ENCODE measurements at places on chromosomes 1 and 21. TPM values are rescaled to one million over a fixed set of nuclear protein-coding genes. Genes with fewer than 3 reads are reported as not detected.

DNA sequence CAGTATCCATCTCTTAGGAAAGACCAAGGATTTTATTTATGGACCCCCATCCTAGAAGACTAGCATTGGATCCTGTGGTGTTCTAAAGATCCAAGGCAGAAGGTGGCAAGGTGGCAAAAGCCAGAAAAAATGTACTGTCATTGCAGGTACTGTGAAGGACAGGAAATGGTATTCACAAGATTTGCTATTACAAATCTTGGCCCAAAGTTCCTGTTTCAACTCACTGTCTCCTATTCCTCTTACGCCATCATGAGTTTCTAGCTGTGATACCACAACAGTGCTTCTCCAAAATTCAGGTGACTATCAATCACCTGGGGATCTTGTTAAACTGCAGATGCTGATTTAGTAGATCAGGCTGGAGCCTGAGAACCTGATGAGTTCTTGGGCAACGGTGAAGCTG, 21.4 kb downstream of the ACP6 start:
- H3K4me3 ChIP-seq: no peak overlapping the region
- H3K36me3 ChIP-seq: peaks cover 6% of the 10 kb centered on the region
- H3K27ac ChIP-seq: no peak overlapping the region
- H3K27me3 ChIP-seq: no peaks in the 10 kb centered on the region

DNA sequence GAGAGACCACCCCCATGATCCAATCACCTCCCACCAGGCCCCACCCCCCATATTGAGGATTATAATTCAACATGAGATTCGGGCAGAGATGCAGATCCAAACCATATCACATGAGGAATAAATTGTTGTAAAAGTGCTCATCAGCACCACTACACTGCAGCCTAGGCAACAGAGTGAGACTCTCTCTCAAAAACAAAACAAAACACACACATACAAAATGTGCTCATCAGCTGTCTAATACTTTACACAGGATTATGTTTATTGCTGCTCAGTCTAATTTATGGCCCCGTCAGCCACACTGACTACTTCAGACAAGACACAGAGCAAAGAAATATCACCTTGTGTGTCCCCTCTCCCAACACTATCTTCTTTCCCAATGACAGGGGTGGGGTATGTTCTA, 72.9 kb upstream of the PPM1J start:
- no peak overlapping the region for H3K27ac ChIP-seq
- DNase-seq: no peak
- no peak overlapping the region for H3K4me3 ChIP-seq
- H3K36me3 ChIP-seq: no peaks in the 10 kb centered on the region

- DNase-seq: peak; percentile 17
- peaks cover 21% of the 10 kb centered on the region for H3K4me1 ChIP-seq
- peaks cover 3% of the 10 kb centered on the region for H3K36me3 ChIP-seq
Measured at GRCh38 chr1:166840309-166841274, 1.3 kb downstream of the POGK start.

DNA sequence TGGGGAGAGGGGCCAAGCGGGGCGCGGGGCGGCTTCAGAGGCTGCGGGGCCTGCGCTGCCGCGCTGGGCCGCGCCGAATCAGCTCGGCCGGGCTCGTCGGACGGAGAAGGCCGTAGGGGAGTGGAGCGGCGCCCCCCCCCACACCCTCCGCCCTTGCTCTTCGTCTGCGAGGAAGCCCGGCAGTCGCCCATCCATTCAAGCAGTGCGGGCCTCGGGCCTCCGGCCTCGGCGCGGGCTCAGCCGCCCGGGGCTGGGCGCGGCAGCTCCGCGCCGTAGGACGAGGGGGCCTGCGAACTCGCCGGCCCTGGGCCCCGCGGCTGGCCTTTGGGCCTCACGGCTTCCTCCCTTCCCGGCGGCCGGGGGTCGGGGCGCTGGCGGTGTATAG, 564 bp downstream of the CTPS1 start:
- H3K27ac ChIP-seq: peak overlapping the region; percentile 82
- peaks cover 13% of the 10 kb centered on the region for H3K36me3 ChIP-seq
- H3K4me1 ChIP-seq: peaks cover 13% of the 10 kb centered on the region

Gene PYHIN1
- 12.0 TPM for total RNA-seq
